Heart left ventricle (tissue), 16 donors: ENCODE measurements at places on chromosomes 4 and X. TPM values are rescaled to one million over a fixed set of nuclear protein-coding genes. Genes with fewer than 3 reads are reported as not detected.

HMX1 gene
- 0.25 TPM for total RNA-seq

PABPC4L gene
- 0.64 TPM for total RNA-seq

S100P gene
- total RNA-seq = 2.3 TPM

SPANXA1 gene
- not detected for total RNA-seq

- no peak overlapping the region for H3K4me3 ChIP-seq
- DNase-seq = no peak
- no peaks in the 10 kb centered on the region for H3K4me1 ChIP-seq
- no peaks in the 10 kb centered on the region for H3K36me3 ChIP-seq
Observed at GRCh38 chr4:76964769-76965168, 15.2 kb downstream of the SEPTIN11 start.

MND1 gene
- total RNA-seq = 0.30 TPM

PAGE4 gene
- not detected for total RNA-seq

GRCh38 chr4:127888559-127888958 is 7.9 kb downstream of the PLK4 start:
- peaks cover 6% of the 10 kb centered on the region for H3K36me3 ChIP-seq
- no peak overlapping the region for H3K27ac ChIP-seq
- DNase-seq = no peak
- H3K4me3 ChIP-seq = no peak overlapping the region
- no peaks in the 10 kb centered on the region for H3K4me1 ChIP-seq

DNA sequence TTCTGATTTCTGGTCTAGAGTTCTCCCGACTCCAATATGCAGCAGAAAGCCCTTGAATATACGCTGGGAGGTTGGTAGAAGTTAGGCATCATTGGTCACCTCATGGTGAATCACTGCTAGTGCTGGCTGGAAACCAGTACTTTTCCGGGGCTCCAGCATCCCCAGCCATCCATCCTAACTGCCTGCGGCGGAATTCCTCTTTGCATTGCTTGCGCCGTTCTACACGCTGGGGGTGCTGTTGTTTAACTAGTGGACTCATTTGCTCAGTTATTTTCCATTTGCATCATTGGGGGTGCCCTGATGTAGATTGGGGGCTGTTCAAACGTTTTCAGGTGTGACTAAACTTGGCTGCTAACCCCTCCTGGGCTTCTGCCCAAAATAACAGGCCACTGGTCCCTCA is 23.3 kb upstream of the GPR50 start:
- H3K27me3 ChIP-seq = no peaks in the 10 kb centered on the region
- H3K4me1 ChIP-seq = no peaks in the 10 kb centered on the region
- no peak overlapping the region for H3K4me3 ChIP-seq

GRCh38 chrX:40176351-40177116 is 78.8 kb upstream of the BCOR start:
- peaks cover 27% of the 10 kb centered on the region for H3K4me1 ChIP-seq
- peak overlapping the region; percentile 56 for H3K4me3 ChIP-seq
- H3K27me3 ChIP-seq = no peaks in the 10 kb centered on the region
- peak overlapping the region; percentile 99 for H3K27ac ChIP-seq
- H3K36me3 ChIP-seq = no peaks in the 10 kb centered on the region
- peak; percentile 79 for DNase-seq

- no peaks in the 10 kb centered on the region for H3K4me1 ChIP-seq
- no peak for DNase-seq
- H3K27me3 ChIP-seq = no peaks in the 10 kb centered on the region
- H3K27ac ChIP-seq = no peak overlapping the region
- no peaks in the 10 kb centered on the region for H3K36me3 ChIP-seq
Observed at GRCh38 chrX:6012357-6012756, 216.3 kb downstream of the NLGN4X start.

KLF8 gene
- total RNA-seq = 6.2 TPM

CCDC149 gene
- total RNA-seq = 14.7 TPM

GRCh38 chr4:127182687-127183086 is 450.1 kb upstream of the INTU start:
- no peaks in the 10 kb centered on the region for H3K36me3 ChIP-seq
- H3K27ac ChIP-seq = no peak overlapping the region
- no peaks in the 10 kb centered on the region for H3K27me3 ChIP-seq
- H3K4me1 ChIP-seq = no peaks in the 10 kb centered on the region
- H3K4me3 ChIP-seq = no peak overlapping the region

GRCh38 chrX:55907968-55908607 is 190.5 kb downstream of the RRAGB start:
- H3K36me3 ChIP-seq = no peaks in the 10 kb centered on the region
- no peaks in the 10 kb centered on the region for H3K27me3 ChIP-seq
- H3K4me1 ChIP-seq = no peaks in the 10 kb centered on the region
- peak overlapping the region; percentile 25 for H3K4me3 ChIP-seq
- peak; percentile 32 for DNase-seq
